ENCODE measurements at places on chromosomes 5 and 9.

- H3K27ac ChIP-seq, result peak overlapping the region; percentile 97
- H3K4me1 ChIP-seq, result peaks cover 4% of the 10 kb centered on the region
- DNase-seq, result no peak
- H3K36me3 ChIP-seq, result no peaks in the 10 kb centered on the region
- H3K4me3 ChIP-seq, result no peak overlapping the region
These were observed 121.3 kb downstream of the LHFPL2 start for GRCh38 chr5:78527054-78527859.

DNA sequence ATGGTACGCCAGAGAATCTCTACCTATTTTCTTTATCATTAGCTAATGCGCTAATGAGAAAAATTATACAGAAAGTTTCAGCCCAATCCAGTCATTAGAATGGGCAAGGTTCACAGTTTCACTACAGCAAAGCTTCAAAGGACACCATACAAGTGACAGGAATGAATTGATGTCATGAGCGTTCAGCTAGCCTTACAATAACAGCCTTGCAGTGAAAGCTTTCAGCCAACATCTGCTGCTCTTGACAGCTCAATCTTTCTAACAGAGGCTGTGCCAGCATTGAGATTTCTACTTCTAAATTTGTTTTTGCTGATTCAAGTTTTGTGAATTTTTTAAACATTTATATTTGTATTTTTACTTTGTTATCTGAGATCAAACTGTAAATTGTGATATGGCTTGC lies 302.4 kb upstream of the FAM174A start:
- H3K4me3 ChIP-seq, result no peak overlapping the region
- no peak for DNase-seq
- H3K36me3 ChIP-seq, result no peaks in the 10 kb centered on the region
- no peaks in the 10 kb centered on the region for H3K27me3 ChIP-seq
- no peaks in the 10 kb centered on the region for H3K4me1 ChIP-seq

DNA sequence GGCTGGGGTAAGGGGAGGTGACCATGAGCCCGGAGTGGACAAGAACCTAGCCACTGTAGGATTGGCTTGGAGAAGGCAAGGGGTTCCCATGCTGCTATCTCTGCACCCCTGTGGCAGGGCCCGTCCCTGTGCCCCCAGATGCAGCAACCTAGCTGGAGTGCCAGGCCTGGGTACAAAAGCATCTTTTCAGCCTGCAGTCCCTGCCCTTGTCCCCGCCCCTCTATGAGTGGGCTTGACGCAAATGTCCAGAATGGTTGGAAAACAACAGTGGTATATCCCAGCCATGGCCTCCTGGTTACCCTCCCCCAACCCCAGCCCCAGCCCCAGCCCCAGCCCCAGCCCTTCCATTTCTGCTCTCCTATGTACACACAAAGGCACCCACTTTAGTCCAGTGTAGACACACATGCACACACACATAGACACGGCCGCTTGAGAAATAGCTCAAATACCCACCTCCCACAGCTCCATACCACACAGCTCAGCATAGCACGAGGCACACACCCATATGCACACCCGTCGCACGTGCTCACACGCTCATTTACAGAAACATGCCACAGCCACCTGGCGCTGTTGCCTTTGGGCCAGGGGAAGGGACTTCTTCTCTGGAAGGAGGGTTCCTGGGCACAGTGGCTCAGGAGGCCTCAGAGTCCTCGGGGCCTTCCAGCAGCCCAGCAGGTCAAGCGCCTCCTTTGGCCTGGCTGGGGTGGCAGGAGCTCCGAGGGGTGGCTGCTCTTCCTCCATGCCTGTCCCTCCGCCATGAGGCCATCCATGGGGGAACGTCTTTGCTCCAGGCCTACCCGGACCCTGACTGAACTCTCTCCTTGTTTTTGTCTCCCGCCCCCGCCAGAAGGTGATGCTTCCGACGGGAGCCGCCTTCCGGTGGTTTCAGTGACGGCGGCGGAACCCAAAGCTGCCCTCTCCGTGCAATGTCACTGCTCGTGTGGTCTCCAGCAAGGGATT lies 34.1 kb downstream of the CXXC5 start:
- H3K36me3 ChIP-seq, result peaks cover 27% of the 10 kb centered on the region
- H3K4me1 ChIP-seq, result peaks cover 52% of the 10 kb centered on the region
- no peak overlapping the region for H3K4me3 ChIP-seq
- no peak overlapping the region for H3K27ac ChIP-seq
- no peaks in the 10 kb centered on the region for H3K27me3 ChIP-seq
- DNase-seq, result no peak

GRCh38 chr5:80959138-80959537 lies 1.0 kb upstream of the RASGRF2 start:
- no peaks in the 10 kb centered on the region for H3K36me3 ChIP-seq
- no peak overlapping the region for H3K27ac ChIP-seq
- no peak for DNase-seq
- peaks cover 9% of the 10 kb centered on the region for H3K4me1 ChIP-seq
- H3K27me3 ChIP-seq, result peaks cover 18% of the 10 kb centered on the region

- no peaks in the 10 kb centered on the region for H3K27me3 ChIP-seq
- H3K4me3 ChIP-seq, result no peak overlapping the region
- peaks cover 10% of the 10 kb centered on the region for H3K36me3 ChIP-seq
- 0 out of 2 replicates have a peak, but pooled peaks cover 7% of the 10 kb centered on the region for H3K4me1 ChIP-seq
- H3K27ac ChIP-seq, result peak overlapping the region; percentile 90
These were observed 26.2 kb downstream of the PTCD2 start for GRCh38 chr5:72346398-72346797.

- H3K27me3 ChIP-seq, result no peaks in the 10 kb centered on the region
- no peak overlapping the region for H3K27ac ChIP-seq
- H3K36me3 ChIP-seq, result no peaks in the 10 kb centered on the region
These were observed 28.1 kb downstream of the NIPBL start for GRCh38 chr5:36904677-36905076.
